ENCODE measurements at places on chromosomes 5 and 9.
A peak's percentile ranks its signal among the peaks of the same experiment; 100 is the strongest.

DNA sequence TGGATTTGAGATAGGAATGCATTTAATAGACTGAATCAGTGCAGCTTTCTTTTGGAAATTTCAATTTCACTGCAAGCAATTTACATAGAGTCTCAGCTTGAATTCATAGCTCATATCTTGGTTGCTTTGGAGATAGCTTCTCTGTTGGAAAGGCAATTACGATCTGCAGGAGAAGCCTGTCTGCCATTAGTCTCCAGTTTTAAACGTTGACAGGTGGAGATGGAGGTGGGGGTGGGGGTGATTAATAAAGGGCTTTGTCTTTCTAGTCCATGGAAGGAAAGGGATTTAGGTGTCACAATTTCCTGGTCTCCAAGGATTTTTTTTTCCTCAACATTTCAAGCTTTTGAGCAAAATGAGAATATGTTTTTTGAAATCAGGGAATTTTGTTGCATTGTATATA lies 184.7 kb downstream of the CARTPT start:
- DNase-seq: no peak

DNA sequence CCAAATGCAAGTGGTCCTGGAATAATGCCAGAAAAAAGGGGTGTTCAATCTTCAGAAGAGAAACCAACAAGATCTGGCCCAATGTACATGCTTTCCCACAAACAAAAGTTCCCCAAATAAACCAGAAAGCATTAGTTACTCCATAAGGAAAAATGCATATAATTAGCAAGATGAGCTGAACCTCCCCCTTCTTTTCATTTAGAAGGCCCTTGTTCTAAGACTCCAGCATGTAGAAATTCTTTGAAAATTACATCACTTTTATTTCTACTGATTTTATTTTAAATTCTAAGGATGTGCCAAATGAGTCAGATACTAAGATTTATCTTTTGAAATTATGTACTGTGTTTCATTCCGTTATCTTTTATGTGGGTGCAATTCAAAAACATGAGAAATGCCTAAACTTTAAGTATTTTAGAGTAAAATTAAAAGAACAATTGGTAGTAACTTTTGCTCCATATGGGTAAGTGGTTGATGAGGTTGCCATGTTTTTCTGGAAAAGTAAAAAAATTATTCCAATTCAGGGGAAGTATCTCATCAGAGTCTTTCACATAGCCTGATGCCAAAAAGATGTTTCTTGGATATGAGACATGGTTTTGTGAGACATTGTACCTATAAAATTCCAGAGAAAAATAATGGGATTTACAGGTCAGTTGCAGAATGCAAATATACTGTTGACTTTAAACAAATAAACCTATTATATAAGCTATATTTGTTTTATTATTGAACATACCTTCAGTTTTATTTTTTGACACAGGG lies 106.5 kb upstream of the CCDC112 start:
- DNase-seq: no peak

- no peak for DNase-seq
These were observed 80.3 kb upstream of the SARDH start for GRCh38 chr9:133818444-133818843.

DNA sequence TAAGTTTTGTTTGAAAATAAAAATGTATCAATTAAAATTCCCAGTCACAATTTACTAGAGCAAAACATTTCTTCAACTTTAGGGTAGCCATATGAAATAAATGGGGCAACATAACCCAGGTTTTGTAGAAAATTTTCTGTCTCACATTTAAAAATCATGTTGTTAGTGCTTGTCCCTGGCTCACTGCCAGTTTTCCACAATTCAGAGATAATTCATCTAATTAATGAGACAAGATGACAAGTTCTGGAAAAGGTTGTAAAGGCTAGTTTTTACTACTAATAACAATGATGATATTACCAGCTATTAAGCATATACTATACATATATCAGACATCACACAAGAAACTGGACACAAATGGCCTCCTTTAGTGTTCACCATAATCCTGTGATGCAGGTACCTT lies 45.9 kb downstream of the MEGF9 start:
- no peak for DNase-seq

DNA sequence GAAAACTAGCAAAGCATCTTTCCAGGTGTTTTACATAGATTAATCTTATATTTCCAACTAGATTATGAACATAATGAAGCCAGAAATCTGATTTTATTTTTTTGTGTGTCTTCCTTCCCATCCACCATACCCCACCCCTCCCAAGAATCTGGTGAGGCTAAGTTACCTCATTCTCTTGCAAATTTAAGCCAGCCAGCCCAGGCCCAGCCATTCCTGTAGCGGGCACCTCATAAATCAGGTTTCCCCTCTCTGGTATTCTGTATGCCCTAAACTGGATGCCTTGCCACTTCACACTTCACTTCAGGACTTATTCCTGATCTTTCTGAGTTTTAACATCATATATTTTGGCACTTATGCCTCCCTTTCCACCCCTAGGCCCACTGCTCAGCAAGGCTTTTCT lies 21.8 kb downstream of the C9 start:
- no peak for DNase-seq

GRCh38 chr9:110933350-110934001 lies 104.8 kb downstream of the LPAR1 start:
- no peak for DNase-seq

DNA sequence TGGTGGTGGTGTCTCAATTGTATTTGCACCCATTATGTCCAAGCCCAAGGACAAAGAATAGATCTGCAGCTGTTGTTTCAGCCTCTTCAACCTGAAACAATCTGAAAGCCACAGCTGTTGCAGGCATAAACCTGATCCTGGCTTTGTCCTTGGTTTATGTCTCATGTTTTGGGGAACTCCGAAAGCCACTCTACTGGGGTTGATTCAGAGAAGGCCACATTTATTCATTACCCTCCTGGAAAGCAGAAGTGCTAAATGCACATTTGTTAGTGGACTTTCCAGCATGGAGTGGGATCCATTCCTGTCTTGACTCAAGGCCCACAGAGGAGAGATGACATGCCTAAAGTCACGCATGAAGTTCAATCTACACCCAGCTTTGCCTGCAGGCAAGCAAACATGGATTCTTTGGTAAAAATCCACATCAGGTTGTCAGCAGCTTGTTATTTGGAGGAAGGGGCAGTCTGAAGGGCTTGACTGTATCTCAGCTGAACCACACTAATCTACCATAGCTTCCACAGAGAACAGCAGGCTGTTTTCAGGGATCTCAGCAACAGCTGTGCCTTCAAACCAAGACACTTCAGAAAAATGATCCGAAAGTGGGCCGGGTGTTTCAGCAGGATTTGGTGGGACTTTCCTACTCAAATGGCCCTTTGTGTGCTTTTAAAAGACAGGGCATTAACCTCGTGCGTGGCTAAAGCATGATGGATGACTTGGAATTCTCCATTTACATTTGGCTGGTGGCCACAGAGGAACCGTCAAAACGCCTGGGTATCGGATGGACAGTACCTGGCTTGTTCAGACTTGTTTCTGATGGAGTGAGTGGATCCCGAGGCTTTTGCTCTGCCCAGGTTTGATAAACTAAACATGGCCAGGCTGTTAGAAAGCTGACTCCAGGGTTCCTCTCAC lies 36.2 kb upstream of the ADAM19 start:
- DNase-seq: no peak

DNA sequence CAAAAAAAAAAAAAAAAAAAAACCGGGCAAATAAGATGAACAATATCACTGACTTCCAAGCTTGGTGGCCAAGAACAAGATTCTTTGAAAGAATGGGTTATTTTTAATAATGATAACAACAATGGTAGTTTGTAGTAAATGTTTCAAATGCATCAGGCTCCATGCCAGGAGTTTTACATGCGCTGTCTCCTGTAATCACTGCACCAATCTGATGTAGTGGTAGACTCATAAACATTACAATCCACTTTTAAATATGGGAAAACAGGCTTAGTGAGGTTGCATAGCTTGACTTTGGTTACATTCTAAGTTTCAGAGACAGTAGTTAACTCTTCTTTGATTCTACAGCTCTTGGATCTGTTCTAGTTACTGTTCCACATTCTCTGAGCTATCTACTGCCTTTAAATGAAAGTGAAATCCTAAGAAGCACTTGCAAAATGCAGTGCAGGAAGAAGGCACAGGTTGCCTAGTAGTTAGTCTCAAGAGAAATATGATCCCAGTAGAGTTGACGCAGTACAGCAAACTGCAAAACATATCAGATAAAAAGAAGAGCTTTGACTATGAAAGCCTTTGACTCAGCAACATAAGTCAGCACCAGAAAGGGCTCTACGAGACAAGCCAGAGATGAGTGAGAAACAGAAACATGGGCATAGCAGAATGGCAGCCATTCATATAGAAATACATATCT lies 62.1 kb downstream of the PDE4D start:
- no peak for DNase-seq

- DNase-seq: peak; percentile 35
These were observed 69.2 kb upstream of the CCDC180 start for GRCh38 chr9:97237951-97238889.

GRCh38 chr9:113475992-113476391 lies 12.5 kb downstream of the RGS3 start:
- no peak for DNase-seq

DNA sequence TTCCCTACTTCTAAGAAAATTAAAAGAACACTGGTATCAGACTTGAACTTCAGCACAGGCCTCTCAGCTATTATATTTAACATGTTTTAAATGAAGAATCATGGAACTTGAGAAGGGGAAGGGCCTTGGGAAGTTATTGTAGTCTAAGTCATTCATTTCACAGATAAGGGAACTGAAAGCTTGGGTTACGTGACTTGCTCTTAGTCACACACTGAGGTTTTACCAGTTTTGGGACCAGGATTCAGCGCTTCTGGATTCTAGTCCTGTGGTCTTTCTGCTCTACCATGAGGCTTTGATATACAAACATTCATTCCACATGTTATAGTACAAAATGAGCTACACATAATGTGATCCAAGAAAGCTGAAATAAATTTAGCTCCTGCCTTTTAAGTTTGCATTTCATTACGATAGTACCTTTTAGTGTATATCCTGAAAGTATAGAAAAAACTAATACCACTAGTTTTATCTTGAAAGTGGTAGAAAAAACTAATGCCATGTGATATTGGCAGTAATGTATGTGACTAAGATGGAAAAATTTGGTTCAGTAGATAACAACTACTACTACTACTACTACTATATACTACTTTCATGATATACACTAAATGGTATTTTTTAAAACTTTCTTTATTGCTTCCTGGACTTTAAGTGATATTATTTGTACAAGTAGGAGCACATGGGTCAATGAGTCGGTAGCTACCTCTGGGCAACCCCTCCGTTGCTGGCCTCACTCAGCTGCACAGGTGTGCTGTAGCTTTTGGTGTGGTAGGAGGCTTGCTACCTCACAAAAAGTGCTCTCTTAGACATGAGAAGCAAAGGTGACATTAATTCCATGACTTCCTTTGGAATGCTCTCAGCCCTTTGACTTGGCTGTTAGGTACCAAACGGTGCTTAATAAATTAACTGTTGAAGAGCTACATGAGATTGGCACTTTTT lies 40.7 kb downstream of the F2RL2 start:
- DNase-seq: no peak

DNA sequence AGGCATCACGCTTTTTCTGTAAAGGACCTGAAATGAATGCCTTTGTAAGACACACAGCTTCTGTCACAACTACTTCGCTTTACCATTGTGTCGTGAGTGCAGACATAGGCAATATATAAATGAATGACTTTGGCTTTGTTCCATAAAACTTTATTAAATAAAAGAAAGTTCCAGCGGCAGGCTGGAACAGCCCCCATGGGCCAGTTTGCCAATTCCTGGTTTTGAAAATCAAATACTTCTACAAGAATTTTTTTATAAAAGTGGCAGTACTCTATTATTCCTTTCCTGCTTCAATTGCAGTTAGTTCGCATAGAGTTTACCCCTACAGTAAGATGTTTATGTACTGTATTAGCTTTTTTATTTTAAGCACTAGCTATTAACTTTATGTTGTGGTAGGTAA lies 53.7 kb downstream of the SRFBP1 start:
- DNase-seq: no peak

DNA sequence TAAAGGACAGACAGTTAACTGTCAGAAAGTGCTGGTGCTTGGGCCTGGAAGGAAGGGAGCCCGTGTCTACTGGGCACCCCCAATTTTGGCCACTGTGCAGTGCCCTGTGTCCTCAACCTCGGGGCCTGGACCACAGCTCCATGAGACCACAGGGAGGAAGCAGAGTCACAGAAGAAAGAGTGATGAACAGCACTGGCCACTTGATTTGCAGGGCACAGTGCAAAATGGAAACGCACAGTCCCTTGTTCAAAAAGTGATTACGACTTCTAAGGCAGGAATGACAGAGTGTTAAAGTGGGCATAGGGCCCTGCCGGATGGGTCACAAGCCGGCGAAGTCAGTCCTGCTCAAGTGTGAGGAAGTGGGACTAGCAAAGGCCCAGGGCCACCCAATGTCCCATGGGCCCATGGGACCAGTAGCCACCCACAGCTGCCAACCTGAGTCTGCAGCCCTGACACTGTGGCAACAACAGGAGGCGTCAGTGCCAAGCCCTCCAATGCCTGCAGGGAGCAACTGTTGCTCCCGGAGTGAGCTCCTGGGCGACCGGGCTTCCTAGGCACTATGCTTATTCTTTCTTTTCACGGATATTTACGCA lies 85.4 kb downstream of the ADAMTS2 start:
- no peak for DNase-seq

GRCh38 chr9:34589636-34590380 lies at the start of gene CNTFR:
CNTFR (minus strand) TSS chr9:34589724; CDS start chr9:34568981, 20,743 bp downstream.
- no peak for DNase-seq

DNA sequence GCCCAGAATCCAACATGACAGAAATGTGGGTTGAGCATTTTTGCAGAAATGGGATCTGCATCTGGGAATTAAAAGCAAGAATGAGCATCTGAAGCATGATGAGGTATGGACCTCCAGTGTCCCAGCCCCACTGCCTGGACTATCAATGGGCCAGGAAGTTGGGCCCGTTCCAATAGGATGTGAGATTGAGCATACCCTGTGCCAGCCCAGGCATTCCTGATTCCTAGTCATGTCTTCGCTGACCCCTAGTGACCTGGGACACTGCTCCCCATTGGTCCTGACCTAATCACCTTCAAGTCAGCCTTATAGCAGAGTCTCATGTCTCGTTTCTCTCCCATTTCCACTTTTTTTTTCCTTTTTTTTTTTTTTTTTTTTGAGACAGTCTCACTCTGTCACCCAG lies 197.4 kb upstream of the IRX2 start:
- DNase-seq: no peak

DNA sequence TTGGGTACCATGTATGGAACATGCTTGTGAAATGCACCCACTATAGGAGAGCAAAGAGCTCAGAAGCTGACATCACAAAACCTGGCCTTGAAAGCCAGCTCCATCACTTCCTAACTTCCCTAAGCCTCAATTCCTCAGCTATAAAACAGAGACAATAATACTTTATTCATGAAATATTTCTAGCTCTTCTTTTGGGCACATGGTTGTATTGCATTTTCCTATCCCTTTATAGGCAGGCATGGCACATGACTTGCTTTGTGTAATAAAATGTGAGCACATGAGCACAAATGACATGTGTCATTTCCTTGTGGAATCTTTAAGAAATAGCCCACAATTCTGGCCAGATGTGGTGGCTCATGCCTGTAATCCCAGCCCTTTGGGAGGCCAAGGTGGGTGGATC lies 18.5 kb downstream of the ZNF366 start:
- DNase-seq: no peak

GRCh38 chr9:69060766-69061165 lies 25.2 kb downstream of the FXN start:
- DNase-seq: no peak
